ACHN (cell line): ENCODE measurements at places on chromosomes 6 and 20.

DNA sequence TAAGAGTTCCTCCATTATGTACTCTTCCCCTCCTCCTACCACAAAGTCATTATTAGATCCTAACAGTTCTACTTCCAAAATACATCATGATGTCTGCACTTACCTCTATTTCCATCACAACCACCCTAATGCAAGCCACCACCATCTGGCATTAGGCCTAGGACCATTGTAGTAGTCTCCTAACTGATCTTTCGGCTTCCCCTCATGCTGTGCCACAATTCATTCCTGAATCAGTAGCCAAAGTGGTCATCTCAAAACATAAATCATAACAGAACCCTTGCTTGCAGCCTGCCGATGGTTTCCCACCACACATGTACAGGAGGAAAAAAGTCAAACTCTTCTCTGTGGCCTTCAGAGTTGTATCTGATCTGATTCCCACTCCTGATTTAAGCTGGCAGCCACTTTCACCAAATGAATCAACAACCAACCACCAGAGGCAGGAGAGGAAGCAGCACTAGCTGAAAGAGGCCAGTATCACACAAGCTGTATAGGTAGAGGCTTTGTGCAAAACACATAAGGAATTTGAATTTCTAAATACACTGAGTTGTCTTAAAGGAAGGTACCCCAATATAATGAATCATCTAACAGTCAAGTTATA is 26.1 kb downstream of the FAM184A start:
- DNase-seq: no peak

- no peak for DNase-seq
Measured at GRCh38 chr6:141521440-141521839, 611.3 kb upstream of the GJE1 start.

- no peak for DNase-seq
Measured at GRCh38 chr20:40602381-40602780, 86.7 kb downstream of the MAFB start.

DNA sequence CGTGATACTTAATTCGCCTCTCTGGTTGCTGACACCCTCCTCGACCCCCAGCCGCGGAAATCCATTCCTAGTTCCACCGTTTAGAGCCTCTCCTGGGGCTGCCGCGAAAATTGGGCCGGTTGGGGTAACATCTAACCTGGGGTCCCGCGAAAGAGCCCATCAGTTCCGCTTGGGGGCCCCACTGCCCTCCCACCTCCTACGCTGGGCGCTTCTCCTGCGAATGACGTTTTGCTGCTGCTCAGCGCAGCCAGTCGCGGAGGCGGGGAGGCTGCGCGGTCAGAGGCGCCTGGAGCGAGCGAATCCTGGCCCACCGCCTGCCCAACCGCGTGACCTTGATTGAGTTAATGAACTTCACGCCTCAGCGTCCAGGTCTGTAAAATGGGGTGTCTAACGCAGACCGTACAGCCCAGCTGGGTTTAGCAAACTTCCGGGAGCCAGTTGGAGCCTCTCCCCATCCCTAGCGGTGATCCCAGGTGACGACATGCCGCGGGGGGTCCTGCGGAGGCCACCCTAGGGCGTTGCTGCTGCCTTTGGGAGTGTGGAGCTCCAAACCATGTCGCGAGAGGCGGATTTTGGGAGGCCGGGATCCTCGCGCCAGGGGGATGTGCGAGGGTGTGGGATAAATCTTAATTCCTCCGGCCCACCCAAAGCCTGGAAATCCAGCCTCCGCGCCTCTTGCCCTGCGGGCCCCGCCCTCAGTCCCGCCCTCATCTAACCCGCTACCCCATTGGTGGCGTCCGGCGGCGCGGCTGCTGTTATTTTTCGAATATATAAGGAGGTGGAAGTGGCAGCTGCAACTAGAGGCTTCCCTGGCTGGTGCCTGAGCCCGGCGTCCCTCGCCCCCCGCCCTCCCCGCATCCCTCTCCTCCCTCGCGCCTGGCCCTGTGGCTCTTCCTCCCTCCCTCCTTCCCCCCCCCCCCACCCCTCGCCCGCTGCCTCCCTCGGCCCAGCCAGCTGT is at the start of gene CDC25B:
Gene CDC25B (plus strand): TSS at position 800 of the 958 bp plus-strand sequence. CDS start 222 bp downstream, outside the sequence.
- DNase-seq: peak; percentile 87

GRCh38 chr6:80319196-80319595 is 212.7 kb downstream of the BCKDHB start:
- DNase-seq: no peak

DNA sequence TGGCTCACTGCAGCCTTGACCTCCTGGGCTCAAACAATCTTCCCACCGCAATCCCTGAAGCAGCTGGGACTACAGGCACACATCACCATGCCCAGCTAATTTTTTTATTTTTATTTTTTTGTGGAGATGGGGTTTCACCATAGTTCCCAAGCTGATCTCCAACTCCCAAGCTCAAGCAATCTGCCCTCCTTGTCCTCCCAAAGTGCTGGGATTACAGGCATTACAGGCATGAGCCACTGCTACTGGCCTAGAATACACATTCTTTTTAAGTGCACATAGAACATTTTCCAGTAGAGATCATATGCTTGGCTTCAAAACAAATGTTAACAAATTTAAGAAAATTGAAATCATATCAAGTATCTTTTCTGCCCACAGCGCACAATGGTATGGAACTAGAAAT is 176.8 kb upstream of the MARCKS start:
- no peak for DNase-seq

- DNase-seq: no peak
Measured at GRCh38 chr6:145349950-145350510, 385.3 kb downstream of the EPM2A start.

DNA sequence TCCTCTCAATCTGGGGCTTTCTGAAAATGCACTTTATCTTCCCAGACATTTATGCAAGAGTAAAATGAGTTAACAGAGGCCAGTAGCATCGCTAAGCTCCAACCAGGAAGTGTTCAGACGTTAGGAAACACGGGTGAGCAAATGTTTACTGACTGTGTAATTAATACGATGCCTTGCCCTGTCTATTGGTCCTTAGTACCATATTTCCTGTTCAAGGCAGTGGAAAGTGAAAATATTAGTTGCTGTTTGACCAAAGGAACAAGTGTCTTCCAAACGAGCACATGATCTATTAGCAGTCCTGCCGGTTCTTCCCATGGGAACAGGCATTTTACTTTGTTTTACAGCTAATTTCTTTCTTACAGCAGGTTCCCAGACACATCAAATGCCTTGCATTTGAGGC is 311.1 kb upstream of the JAG1 start:
- no peak for DNase-seq

- DNase-seq: no peak
Measured at GRCh38 chr6:128663238-128663637, 142.8 kb upstream of the PTPRK start.

DNA sequence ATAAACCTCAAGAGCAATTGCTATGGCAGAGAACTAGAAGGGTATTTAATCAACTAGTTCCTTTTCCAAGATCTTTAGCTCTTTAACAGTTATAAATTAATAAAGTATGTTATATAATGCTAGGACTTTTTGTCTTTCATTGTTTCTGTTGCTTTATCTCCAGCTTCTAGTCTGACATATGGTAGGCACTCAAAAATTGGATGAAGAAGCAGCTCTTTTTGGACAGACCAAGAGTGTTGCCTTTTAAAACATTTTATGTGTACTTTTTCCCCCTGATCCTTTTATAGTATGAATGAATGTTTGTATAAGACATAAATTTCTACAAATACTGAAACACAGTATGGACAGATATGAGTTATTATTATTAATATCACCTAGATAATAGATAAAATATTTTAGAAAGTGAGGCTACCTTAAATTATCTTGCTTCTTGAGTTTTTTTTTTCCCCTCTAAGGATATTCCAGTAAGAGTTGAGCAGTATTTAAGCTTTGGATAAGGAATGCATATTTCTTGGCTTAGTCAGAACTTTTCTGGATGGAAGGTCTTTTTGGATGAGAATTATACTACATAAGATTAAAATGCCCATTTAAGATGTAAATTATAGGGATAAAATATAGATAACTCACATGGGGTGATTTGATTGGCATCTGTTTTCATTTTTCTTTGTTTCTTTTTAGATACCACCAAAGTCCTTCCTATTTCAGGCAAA is 16.6 kb downstream of the LAMA2 start:
- DNase-seq: no peak

DNA sequence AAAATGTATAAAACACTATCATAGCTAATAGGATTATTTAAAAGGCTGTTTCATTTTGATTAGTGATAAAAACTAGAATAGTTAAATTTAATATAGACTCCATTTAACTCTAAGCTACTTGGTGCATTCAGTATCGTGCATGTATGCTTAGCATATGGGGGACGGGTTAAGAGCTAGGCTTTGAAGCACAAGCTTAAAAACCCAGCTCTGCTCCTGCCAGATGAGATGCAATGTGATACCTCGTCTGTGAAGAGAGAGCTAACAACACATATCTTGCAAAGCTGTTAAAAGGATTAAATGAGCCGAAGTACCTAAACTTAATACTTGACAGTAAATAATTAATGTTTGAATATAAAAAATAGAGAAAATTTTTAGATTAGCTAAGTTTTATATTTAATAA is 42.2 kb downstream of the DTNBP1 start:
- no peak for DNase-seq

DNA sequence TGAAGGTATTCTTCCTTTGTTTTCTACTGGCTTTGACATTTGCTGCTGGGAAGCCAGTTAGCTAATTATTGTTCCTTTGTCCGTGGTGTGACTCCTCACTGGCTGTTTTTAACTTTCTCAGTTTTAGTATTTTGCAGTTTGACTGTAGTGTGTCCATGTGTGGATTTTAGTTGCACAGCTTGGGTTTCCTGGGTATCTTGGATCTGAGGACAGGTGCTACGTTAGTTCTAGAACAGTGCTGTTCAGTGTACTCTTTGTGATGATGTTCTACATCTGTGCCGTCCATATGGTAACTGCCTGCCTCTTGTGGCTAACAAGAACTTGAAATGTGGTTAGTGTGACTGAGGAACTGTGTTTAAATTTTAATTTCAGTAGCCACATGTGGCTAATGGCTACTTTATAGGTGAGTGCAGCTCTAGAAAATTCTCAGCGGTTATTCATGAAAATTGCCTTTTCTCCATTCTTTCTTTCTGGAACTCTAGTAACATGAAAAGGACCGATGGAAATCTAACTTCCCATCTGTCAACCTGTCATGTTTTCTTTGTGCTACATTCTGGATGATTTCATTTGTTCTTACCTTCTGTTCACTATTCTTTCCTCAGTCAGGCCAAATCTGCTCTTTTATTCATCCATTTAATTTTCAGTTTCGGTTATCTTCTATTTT is 7.4 kb downstream of the SNX9 start:
- no peak for DNase-seq

DNA sequence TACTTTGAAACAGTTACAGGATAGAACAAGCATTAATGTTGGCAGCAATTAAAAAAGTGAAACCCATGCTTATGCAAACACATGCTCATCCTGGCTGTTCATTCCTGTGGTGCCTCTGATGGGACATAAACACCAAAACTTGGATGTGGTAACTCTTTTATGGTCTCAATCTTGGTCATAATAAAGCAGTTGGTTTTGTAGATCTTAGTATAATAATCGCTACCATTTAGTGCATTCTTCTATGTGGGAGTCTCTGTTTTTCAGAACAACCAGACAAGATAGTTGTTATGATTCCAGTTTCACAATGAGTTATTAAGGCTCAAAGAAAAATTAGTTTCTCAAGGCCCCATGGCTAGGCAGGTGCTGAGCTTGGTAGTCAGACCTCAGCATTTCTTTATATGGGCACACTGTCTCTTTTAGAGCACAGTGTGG is 184.0 kb downstream of the UTRN start:
- no peak for DNase-seq

- no peak for DNase-seq
Measured at GRCh38 chr6:144447472-144447871, 162.3 kb downstream of the UTRN start.
